ENCODE measurements at places on chromosomes 1 and 21. TPM values are rescaled to one million over a fixed set of nuclear protein-coding genes. Genes with fewer than 3 reads are reported as not detected.

- DNase-seq = no peak
Measured at GRCh38 chr21:39390212-39390765, 41.4 kb upstream of the HMGN1 start.

DNA sequence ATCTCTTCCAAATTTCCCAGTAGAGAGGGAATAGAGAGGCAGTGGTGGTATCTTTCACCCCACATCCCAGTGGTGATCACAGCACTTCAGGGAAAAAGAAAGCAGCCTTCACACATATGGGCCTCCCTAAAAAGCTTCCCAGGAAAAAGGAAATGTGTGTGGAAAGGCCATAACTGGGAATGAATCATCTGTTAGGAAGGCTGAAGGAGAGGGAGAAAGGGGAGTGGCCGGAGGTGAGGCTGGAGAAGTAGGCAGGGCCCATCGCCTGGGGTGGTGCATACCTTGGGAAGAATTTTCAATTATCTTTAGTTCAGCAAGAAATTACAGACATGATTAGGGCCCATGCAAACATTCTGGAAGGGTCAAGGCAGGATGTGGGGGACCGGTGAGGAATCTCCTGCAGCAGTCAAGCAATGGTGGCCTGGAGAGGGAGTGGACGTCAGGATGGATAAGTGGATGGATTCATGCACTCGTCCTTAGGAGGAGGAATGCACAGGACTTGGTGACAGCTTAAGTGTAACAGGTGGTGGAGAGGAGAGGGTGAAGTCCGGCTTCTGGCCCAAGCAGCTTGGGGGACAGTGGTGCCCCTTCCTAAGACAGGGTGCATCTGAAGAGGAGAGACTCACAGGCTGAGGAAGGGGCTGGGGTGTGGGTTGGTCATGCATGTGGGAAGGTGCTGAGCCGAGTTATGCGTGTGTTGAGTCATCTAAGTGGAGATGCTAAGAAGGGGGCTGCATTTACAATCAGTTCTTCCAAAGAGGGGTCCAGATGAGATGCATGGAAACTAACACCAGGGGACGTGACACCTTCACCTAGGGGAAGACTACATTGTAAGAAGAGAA, 17.9 kb downstream of the HIVEP3 start:
- DNase-seq = no peak

The CYP4Z1 gene
- 1.7 TPM for total RNA-seq

The TNFRSF1B gene
- 4.4 TPM for total RNA-seq

DNA sequence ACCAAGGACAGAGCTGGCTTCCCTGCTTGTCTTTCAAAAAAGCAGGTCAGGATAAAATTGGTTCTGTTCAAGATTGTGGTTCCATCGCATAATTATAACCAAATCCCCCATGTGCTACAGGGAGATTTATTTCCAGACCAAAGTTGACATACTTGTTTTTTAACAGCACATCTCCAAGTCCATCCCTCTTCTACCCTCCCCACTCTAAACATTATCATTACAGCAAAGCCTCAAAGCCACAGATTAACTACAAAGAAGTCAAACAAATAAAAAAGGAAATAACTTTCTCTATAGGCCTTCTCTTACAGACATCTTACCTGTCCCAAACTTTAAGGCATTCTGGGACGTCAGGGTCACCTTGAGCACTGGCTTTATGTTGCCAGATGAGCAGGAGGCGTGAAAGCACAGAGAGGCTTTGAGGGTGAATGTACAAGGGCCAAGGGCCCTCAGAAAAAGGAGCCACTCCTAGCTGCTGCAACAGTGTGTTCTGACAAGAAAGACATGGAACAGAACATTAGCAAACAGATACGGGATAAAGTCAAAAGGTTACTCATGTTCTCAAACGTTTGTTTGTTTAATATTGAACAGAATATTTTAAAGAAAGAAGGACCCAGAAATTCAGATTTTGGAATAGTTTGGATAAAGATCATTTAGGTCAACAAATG, 31.2 kb downstream of the UBR4 start:
- peak; percentile 56 for DNase-seq

DNA sequence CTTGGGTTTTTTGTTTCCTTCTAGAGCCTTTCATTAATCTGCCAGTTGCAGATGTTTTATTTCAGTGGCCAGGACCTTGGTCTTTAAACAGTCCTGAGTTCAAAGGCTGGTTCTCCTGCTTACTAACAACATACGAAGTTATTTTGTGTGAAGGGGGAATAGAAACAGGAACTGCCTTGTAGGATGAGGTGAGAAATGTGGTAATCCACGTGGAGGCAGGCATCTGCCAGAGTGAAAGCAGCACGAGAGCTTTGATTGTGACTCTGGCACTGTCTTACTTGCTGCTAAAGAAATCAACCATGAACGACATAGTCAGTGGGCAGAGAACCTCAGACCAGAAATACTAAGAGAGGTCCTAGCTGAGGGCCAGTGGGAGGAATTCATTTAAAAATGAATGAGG, 30.4 kb downstream of the TMEM63A start:
- no peak for DNase-seq

DNA sequence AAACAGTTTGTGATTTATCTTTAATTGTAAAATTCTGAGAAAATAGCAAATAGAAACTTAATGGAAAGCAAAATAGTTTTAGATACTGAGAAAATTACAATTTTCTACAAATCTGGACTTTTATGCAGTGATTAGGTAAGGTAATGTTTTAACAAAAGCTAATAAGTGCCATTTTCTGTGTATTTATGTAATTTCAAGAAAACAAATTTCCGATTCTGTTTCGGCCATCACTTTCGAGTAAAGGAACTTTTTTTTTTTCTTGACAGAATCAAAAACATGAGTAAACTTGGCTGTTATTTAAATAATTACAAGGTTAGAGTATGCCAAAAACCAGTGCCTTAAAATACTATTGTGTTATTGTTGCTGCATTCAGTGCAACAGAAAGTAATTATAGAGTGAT, 280.4 kb upstream of the C1orf105 start:
- DNase-seq = no peak

The PLD5 gene
- total RNA-seq = not detected

DNA sequence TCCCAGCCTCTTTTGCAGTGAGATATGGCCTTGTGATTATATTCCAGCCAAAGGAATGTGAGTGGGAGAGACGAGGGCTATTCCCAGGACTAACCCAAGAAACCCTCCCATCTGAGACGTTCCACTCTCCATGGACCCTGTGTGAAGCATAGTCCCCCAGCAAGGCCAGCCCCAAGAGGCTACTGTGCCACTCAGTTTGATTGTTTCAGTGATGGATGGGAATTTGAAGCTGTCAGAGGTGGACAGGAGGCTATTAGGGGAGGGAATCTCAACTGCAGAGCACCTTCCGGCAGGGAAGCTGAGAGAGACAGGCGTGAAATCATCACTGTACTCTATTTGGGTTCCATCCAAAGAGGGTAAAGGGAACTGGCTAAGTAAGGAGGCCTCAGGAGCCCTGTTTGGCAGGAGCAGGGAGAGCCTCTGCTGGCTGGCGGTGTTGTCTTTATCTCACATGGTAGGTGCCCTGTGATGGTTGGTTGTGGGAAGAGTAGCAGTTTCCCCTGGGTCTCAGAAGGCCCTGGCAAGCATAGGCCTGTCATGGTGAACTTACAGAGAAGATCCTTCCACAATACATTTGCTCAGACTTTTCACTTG, 3.4 kb upstream of the TEX35 start:
- DNase-seq = no peak

DNA sequence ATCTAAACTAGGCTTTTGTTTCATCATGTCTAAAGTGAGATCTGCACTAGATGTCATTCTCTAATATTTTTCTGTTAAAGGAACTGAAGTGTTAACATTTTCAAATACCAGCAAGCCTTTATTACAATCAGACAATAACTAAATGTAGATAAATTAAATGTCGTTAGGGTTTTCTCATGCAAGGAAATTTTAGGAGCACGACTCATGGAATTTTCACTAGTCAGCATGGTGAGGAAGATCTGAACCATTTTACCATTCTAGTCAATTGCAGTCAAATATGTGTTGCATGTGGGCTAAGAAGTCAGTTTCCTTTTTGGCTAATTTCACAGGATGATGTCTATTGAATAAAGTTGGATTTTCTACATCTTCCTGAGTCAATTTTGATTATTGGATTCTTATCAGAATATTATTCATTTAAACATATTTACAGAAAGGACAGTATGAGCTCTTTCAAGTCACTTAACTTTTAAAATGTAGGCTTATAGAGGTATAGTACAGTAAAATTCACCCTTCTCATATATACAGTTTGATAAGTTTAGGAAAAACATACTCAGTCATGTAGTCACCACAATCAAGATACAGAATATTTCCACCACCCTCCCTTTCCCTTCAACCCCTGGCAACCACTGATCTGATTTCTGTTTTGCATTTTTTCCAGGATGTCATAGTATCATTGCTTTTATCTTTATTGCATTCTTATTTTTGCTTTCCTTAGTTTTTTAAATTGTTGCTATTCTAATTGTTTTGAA, 9.2 kb downstream of the GCSAML start:
- no peak for DNase-seq

- no peak for DNase-seq
Measured at GRCh38 chr1:109255678-109256077, 6.3 kb downstream of the CELSR2 start.

The LCE1F gene
- not detected for total RNA-seq

DNA sequence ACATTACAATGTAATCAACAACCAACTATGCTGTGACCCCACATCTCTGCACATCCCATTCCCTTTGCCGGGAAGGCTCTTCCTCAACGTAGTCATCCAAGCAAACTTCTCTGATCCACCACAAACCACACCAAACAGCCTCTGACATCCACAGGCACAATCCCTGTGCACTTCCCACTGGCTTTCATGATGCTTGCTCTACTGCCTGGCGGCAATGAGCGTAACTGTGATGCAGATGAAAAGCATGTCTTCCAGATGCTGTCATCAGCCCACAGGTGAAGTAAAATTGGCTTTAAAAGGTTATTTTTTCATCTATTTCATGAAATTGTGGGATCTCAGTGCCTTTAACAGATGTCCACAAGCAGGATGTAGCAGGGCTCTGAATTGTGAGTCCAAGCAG, 635.2 kb downstream of the SMYD3 start:
- no peak for DNase-seq

GRCh38 chr1:248844526-248844925, 6.5 kb downstream of the ZNF672 start:
- DNase-seq = no peak

The CFHR3 gene
- 0.27 TPM for total RNA-seq

The ARHGEF16 gene
- 21.6 TPM for total RNA-seq

GRCh38 chr1:152502496-152503180, 8.0 kb upstream of the LCE5A start:
- no peak for DNase-seq

The ADORA3 gene
- total RNA-seq = 2.3 TPM

The HENMT1 gene
- 7.3 TPM for total RNA-seq

GRCh38 chr1:166627558-166627957, 211.7 kb upstream of the POGK start:
- no peak for DNase-seq

The NBPF26 gene
- 36.6 TPM for total RNA-seq

- no peak for DNase-seq
Measured at GRCh38 chr1:233019083-233019482, 68.7 kb downstream of the NTPCR start.

GRCh38 chr1:161185282-161185682, 8.0 kb upstream of the B4GALT3 start:
- DNase-seq = peak; percentile 45

- DNase-seq = no peak
Measured at GRCh38 chr1:98210064-98210463, 289.2 kb upstream of the DPYD start.

The C1QB gene
- total RNA-seq = 115 TPM

DNA sequence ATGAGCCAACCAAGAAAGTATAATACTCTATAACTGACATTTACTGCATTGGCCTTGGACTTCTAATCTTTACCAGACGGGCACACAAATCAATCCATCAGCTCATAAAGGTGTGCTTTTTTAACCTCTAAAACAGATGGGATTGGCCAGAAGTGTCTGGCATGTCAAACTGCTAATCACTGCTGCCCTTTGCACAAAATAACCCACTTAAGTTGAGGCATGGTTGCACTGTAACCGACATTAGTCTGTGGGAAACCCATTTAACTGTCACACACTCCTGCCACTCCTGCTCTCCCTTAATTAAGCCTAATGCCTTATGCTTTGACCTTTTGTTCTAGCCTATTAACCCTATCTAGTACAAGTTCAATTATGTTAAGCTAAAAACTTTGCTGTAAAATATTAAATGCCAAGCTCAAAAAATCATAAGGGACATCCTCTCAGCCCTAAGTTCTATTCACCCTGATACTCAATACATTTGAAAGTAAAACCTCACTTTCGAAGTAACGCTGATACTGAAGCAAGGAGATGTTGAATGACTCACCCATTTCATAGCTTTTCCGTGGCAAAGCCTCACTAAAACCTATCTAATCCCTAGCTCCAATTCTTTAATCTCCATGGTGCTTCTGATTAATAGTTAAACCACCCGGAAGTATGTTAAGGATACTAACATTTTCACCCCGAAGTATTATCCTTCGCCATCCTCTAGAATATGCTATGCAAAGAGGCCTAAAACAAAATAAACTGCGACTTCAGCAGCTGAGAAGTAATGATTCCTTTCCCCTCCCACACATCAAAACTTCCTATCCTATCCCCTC, 12.9 kb downstream of the NRIP1 start:
- DNase-seq = no peak

GRCh38 chr1:228669242-228669585, 66.1 kb upstream of the RHOU start:
- no peak for DNase-seq

- DNase-seq = no peak
Measured at GRCh38 chr1:69985901-69986439, 219.4 kb downstream of the LRRC40 start.

The LCE3A gene
- not detected for total RNA-seq

The LCE4A gene
- total RNA-seq = not detected

The LRRIQ3 gene
- total RNA-seq = 3.7 TPM

DNA sequence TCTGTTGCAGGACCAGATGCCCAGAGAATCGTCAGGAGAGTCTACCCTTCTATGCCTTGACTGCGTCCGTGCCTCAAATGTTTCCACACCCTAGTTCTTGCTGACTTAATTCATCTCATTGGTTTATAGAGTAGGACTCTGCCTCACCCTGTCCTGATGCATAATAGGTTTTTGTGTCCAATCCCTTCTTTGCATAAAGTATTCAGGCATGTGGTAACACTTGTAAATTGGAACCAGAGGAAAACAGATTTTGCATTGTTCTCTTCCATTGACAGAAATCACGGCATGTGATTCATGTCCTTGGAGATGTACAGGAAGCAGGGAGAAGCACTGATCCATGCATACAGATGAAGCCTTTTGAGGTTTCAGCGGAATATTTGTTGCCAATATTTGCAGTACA, 29.5 kb downstream of the PLPPR5 start:
- DNase-seq = no peak

GRCh38 chr1:25109531-25109951, 122.8 kb downstream of the SYF2 start:
- DNase-seq = no peak

The INKA2 gene
- 4.0 TPM for total RNA-seq

The CELSR2 gene
- total RNA-seq = 54.9 TPM

The LPAR3 gene
- 1.4 TPM for total RNA-seq

GRCh38 chr1:11335417-11336056, 62.5 kb downstream of the UBIAD1 start:
- DNase-seq = no peak

DNA sequence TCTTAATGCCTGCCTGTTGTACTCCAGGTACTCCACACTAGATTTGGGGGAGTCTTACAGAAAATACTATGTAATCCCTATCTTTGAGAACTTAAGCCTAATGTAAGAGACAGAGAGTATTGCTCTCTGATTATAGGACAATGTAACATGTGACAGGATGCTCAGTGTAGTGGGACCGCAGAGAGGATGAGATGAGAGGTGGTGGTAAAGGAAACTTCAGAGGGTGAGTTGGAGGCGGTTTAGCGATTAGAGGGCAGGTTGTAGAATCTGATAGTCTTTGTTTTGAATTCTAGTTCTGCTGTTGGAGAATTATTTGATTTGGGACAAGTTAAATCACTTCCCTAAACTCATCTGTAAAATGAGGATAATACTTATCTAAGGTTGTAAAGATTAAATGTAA, 5.4 kb downstream of the SOAT1 start:
- no peak for DNase-seq
